NCI-H226 (cell line): ENCODE measurements at places on chromosomes 16 and 17.

DNA sequence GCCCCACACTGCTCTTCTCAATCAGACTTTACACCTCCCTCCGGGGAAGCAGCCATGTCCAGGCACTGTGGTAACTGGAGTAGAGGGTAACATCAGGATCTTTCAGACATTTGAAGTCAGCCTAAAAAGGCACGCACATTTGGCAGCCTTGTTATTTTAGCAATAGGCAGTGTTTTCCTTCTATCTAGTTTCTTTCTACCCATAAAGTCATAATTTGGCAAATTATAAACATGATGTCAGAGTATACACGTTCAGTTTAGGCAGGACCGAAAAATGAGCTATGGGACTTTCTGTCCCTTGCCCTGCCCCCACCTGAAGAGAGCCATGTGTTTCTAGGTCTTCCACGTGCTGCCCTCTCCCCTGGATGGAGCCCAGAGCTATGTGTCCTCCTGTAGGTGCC, 21.1 kb downstream of the NARF start:
- no peak for DNase-seq

GRCh38 chr17:74108126-74108705, 95.3 kb upstream of the RPL38 start:
- no peak for DNase-seq

GRCh38 chr17:65079489-65079900, 23.0 kb upstream of the GNA13 start:
- DNase-seq = no peak

- no peak for DNase-seq
These were observed 1.9 kb upstream of the MTSS2 start for GRCh38 chr16:70687671-70688245.

DNA sequence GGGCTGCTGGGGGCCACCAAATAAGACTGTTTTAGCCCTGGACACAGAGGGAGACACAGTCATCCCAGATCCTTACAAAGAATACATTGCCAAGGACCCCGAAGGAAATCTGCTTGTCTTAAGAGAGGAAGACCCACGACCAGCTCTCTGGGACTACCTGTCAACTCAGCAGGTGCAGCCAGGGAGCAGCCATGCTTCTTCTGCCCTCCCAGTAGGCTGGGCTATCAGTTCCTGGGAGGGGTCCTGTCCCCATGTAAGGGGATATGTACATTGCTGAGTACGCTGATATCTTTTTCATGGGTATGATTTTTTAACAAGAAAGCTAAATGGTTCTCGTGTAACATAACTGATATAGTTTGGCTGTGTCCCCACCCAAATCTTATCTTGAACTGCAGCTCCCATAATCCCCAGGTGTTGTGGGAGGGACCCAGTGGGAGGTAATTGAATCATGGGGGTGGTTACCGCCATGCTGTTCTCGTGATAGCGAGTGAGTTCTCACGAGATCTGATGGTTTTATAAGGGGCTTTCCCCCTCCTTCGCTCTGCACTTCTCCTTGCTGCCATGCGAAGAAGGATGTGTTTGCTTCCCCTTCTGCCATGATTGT, 11.3 kb downstream of the SSTR2 start:
- DNase-seq = no peak
